ENCODE measurements at places on chromosomes 1 and 21. TPM values are rescaled to one million over a fixed set of nuclear protein-coding genes. Genes with fewer than 3 reads are reported as not detected.

The LRRC53 gene
- not detected for total RNA-seq

The SERPINC1 gene
- 1.0 TPM for total RNA-seq

- H3K27me3 ChIP-seq: no peaks in the 10 kb centered on the region
- no peak overlapping the region for H3K27ac ChIP-seq
- peaks cover 16% of the 10 kb centered on the region for H3K4me1 ChIP-seq
- no peak for DNase-seq
These were observed 90.1 kb downstream of the PGBD5 start for GRCh38 chr1:230335861-230336522.

- no peak for DNase-seq
- H3K36me3 ChIP-seq: peaks cover 15% of the 10 kb centered on the region
- peaks cover 17% of the 10 kb centered on the region for H3K27me3 ChIP-seq
- no peak overlapping the region for H3K27ac ChIP-seq
- H3K4me1 ChIP-seq: peaks cover 9% of the 10 kb centered on the region
These were observed 47.0 kb downstream of the SERINC2 start for GRCh38 chr1:31460027-31460426.

- 0 out of 2 replicates have a peak, but pooled peaks cover 3% of the 10 kb centered on the region for H3K36me3 ChIP-seq
- DNase-seq: no peak
- no peak overlapping the region for H3K27ac ChIP-seq
- H3K4me1 ChIP-seq: peaks cover 24% of the 10 kb centered on the region
- H3K27me3 ChIP-seq: no peaks in the 10 kb centered on the region
These were observed 72.8 kb upstream of the COX20 start for GRCh38 chr1:244762629-244763028.
